ENCODE measurements at places on chromosomes 2 and 18.

- no peak for DNase-seq
These were observed 27.9 kb upstream of the CREG2 start for GRCh38 chr2:101415220-101415619.

GRCh38 chr18:48111587-48111986, 181.1 kb upstream of the SMAD2 start:
- DNase-seq = no peak

- peak; percentile 38 for DNase-seq
These were observed 112.2 kb downstream of the MEIS1 start for GRCh38 chr2:66547118-66547517.

DNA sequence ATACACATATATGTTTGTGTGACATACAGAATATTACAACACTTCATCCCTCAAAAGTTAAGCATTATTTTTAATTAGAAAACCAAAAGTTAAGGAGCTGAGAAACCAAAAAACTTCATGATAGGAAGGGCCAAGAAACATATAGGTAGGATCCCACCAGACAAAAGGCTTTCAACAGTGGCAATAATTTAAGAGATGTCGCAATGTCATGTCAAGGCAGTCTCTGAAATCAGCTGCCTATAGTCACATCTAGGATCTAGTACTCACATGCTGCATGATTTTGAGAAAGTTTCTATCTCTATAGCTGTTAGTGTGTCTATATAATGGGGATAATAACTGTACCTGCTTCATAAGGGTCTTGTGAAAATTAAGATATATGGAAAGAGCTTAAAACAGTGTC, 72.7 kb downstream of the SPIRE1 start:
- DNase-seq = no peak

DNA sequence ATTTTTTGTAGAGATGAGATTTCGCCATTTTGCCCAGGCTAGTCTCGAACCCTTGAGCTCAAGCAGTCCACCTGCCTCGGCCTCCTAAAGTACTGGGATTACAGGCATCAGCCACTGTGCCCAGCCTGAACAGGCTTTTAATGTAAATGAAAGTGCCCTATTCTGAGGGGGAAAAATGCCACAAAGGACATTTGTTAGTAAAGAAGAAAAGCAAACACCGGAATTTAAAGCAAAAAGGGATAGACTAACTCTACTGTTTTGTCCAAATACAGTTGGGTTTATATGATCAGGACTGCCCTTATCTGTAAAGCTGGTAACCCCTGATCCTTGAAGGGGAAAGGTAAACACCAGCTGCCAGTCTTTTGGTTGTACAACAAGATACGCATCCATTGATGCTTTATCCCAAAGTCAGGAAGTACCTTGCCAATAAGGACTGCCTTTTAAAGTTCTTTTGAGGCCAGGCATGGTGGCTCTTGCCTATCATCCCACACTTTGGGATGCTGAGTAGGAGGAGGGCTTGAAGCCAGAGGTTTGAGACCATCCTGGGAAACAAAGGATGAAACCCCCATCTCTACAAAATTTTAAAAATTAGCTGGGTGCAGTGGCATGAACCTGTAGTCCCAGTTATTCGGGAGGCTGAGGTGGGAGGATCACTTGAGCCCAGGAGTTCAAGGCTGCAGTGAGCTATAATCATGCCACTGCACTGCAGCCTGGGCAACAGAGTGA, 13.1 kb downstream of the CLEC4F start:
- DNase-seq = no peak

DNA sequence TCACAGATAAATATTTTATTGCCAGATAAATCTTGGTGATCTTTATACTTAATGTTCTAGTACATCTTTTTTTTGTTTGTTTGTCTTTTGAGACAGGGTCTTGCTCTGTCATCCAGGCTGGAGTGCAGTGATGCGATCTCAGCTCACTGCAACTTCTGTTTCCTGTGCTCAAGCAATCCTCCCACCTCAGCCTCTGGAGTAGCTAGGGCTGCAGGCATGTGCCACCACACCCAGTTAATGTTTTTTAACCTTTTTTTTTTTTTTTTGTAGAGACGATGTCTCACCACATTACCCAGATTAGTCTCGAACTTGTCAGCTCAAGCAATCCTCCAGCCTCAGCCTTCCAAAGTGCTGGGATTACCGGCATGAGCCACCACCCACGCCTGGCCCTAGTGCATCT, 9.1 kb upstream of the C1GALT1C1L start:
- no peak for DNase-seq

DNA sequence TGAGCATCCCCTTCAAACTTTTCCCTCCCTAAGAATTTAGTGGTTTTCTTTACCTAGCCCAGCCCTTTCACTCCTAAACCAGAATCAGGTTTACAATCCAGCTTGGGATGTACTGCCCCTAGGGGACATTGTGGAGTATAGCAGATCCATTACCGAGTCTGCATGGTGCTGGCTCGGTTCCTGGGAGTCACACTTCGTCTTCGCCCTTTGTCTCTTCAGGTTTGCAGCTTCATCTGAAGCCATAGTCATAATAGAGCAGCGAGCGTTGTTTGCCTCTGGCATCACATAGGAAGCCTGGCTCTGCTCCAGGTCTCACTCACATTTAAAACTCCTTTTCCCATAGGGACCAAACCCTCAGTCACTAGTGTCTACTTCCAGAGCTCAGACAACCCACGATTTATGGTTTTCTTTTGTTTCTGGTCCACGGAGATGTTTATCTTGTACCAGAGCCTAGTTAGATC, 16.8 kb upstream of the LYPD6 start:
- peak; percentile 98 for DNase-seq

GRCh38 chr18:65790604-65791003, 39.8 kb downstream of the CDH7 start:
- no peak for DNase-seq

GRCh38 chr2:143001501-143001900, 124.0 kb downstream of the KYNU start:
- no peak for DNase-seq

GRCh38 chr2:203669820-203670219, 36.6 kb upstream of the CD28 start:
- DNase-seq = no peak

DNA sequence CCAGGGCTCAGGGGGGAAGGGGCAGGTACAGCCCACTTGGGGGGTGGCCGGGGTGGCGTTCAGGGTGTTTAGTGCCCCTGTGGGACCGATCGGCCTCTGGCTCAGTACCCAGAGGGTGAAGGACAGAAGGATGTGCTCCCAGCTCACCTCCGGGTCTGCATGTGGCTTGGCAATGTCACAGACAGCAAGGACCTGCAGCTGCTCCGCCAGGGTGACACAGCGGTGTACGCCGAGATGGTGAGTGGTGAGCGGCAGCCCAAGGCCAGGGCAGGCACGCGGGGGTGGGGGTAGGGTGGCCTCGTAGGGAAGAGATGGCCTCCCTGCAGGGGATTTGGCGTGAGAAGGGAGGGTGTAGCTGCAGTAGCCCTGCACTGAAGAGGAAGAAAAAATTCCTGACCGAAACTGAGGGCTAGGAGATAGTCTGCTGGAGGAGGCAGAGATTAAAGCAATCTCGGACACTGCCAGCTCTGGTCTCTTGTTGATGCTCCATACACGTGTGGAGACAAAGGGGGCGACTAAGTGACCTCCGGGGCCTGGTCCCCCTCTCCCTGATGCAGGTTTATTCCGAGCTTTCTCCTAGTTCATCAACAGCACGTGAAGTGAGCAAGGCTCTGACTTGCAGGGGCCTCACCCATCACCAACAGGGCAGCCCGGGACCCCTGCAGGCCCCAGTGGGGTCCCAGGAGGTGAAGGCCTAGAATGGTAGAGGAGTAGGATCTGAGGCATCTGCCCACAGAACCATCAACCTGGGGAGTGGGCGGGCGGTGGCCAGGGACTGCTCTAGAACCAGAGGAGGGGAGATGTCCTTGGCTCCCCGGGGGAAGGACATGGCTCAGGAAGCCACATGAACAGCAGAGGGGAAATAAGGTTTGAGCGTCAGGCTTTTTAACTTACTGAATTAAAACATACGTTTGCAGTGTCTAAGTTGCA, 45.4 kb downstream of the FER1L5 start:
- DNase-seq = no peak

- DNase-seq = no peak
These were observed 117.9 kb upstream of the COL5A2 start for GRCh38 chr2:189297446-189297845.

- DNase-seq = peak; percentile 58
These were observed 1.7 kb downstream of the RNU4ATAC start for GRCh38 chr2:121532347-121532766.

DNA sequence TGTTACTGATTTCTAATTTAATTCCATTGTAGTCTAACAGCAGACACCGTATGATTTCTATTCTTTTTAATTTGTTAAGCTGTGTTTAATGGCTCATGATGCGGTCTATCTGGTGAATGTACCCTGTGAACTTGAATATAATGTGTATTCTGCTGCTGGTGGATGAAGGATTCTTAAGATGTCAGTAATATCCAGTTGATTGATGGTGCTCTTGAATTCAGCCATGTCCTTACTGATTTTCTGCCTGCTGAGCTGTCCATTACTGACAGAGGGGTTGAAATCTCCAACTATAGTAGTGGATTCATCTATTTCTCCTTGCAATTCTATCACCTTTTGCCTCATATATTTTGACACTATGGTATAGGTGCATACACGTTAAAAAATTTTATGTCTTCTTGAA, 373.3 kb upstream of the RAB12 start:
- peak; percentile 13 for DNase-seq

GRCh38 chr2:127137741-127138140, 30.8 kb upstream of the BIN1 start:
- DNase-seq = no peak

DNA sequence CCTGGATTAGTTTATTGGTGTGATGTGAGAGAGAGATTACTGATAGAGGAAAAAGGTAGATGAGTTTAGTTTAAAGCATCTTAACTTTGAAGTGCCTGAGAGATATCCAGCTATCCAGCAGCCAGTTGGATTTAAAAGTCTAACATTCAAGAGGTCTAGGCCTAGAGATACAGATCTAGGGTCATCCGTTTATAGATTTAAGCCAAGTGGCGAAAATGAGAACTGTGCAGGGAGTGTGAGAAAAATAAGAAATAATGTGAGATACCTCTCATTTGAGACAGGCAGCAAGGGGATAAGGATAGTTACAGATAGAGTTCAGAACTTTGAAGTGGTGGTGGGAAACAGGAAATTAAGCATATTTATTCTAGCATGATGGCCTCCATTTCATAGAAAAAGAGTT, 5.3 kb upstream of the ORC2 start:
- no peak for DNase-seq

DNA sequence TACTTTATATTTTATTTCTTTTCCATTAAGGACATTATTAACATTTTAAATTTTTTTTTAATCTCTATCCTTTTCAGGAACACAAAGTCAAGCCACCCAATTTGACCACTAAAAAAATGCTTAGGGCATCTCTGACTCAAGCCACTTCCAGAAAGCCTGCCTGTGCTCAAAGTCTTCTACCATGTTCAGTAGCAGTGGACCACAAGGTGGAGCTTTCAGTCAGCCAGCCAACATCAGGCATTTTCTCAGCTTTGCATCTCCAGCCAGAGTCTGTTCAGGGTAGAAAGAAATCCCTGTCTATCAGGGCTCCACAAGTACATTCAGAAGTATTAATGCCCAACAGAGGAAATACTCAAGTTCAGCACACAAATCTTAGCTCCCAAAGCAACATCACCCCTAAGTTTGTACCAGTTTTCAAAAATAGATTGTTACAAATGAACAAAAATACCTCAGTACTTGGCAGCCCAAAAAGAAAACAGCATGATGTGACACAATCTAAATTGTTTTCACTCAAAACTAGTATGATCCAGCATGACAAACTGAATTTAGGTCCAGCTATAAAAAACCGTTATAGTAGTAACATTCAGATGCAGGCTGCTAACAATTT, 37.6 kb downstream of the C18orf63 start:
- DNase-seq = peak; percentile 79

DNA sequence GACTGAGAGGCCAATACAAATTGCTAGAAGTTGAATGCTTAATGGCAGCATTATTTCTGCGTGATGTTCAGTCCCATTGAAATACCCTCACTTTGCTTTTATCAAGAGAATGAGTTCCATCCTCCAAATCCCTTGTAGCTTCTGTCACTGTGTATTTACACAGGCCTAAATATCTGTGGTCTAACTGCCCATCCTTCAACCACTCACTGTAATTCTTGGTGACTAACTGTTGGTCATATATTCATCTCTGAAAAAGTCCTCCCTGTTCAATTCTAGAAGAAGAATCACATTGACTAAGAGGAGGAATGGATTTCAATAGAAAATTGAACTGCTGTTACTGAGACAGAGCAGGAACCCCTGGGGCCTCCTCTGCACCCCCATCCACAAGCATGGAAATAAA, 74.2 kb upstream of the L3MBTL4 start:
- DNase-seq = no peak

DNA sequence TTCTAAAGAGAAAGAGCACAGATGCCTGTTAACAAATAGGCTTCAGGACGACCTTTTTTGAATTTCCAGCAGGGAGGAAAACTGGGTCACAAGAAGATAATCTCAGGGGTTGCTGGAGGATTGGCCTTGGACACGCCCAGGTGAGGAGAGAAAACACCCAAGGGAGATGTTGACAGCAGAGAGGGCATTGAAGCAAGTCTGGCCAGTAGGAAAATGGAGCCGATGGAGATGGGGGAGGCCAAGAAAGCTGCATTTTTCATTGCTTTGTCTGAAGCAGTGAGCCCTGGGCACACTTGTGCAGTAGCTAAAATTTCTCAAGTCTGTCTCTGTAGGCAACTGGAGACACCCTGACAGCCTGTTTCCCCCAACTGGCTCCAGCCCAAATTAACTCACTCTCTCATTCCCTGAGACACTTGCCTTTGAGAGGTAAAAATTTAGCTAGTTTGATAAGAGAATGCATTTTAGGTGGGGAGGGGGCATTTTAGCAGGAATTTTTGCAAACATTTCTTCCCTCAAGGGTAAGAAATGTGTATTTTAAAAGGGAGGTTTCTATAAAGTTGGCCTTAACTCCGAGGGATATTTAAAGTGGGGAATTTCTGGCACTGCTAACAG, 165.5 kb downstream of the TGIF1 start:
- DNase-seq = peak; percentile 26

DNA sequence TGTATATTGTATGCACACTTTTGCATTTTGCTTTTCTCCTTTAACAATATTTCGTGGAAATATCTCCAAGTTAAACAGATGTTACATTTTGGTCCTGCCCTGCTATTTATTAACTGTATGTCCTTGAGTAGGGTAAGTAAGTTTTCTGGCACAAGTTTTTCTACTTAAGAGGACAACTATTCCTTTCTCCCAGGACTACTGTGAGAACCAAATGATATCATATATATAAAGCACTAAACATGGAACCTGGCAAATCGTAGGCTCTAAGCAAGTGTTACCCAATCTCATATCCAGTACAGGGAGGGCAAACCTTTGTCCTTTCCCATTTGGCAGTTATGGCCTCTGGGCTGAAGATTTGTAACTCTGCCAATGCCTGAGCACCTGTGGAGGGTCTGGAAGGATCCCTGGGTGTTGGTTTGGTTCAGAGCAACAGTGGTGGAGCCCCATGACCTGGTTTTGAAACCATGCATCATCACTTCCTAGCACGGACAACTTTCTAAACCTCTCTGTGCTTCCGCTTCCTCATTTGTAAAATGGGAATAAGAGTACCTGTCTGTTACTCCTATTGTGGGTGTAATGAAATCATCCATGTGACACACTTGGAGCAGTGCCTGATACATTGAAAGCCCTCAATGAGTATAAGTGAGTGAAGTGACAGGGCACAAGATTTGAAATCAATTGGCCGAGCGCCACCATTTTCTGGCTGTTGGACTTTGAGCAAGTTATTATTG, 28.3 kb upstream of the ICOS start:
- DNase-seq = no peak

GRCh38 chr18:12257996-12258718, 4.0 kb downstream of the CIDEA start:
- DNase-seq = no peak

All from NCI-H69 (cell line).